ENCODE measurements at places on chromosomes 7 and 10. TPM values are rescaled to one million over a fixed set of nuclear protein-coding genes. Genes with fewer than 3 reads are reported as not detected.

The CDK13 gene
- 90.9 TPM for total RNA-seq

GRCh38 chr7:117402109-117402508 is 25.2 kb downstream of the ASZ1 start:
- DNase-seq = no peak

DNA sequence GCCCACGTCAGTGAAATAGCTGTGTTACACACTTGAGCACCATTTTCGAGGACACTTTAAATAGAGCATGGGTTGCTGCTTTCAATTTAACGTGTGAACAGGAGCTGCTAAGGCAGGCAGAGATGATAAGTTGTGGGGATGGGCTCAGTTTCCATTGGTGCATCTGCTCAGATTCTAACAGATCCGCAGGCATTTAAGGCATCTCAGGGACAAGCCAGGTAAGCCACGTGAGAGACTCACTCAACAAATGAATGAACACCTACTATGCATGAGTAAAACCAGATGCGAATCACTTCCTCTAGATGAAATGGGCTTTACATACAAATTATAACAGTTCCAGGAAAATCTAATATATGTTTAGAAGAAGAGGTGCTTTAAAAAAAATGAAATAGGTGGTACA is 34.6 kb downstream of the PLXNA4 start:
- no peak for DNase-seq

GRCh38 chr7:22093001-22093400 is 147.3 kb upstream of the CDCA7L start:
- DNase-seq = no peak

The PTPRZ1 gene
- 0.26 TPM for total RNA-seq

DNA sequence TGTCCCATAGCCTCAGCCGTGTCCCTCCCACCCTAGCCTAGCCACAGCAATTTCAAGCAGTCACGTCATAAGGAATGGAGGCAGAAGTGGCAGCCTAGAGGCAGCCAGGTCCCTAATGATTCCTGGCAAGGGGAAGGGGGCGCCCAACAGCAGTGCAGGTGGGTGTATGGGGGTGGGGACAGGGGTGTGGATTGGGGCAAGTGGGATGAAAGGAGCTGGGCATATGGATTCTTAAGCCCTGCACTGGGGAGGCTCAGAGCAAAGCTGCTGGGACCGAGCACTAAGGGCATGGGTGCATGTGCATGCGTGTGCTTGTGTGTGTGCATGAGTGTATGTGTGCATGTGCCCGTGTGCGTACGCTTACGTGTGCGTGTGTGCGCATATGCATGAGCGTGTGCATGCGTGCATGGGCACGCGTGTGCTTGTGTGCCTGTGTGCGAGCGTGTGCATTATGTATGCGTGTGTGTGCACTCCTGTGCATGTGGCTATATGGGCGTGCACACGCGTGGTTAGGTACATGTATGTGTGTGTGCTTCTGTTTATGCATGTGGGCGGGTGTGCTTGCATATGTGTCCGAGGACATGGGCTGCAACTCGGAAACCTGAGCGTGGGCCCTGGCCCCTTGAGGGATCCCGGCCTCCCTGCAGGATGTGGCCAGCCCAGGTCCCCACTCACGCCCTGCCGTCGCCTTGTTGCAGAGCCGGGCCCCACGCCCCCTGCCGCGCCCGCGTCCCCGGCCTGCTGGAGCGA is 34.1 kb downstream of the SH2B2 start:
- no peak for DNase-seq

DNA sequence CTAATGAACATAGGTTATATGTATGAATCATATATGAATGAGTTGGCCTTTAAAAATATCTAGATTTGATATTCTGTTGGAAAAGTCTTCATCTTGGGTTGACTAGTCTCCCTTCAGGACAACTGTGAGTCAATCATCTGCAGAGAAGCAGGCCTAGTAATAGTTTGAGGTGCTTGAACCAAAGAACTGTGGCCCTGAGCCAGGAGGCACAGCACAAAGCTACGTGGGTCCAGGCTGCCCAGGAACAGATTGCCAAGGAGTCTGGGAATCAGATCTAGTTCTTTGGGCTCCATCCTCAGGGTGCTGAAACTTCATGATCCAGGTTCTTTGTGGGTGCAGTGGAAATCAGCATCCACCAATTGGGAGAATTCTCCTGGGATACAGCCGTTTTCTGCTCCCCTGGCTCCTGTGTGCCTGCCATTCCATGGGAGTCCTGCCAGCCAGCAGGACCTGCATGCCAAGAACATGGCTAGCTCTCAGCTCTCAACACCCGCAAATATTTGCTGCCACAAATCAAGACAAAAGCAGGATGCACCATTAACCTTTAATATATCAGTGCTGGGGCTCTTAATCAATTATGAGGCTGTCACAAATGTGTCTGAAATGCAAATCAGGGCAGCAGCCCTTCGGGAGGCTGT is 709.0 kb downstream of the GRID1 start:
- no peak for DNase-seq

All from ureter (tissue), 1 donor.